Spinal cord (tissue), 10 donors: ENCODE measurements at places on chromosomes 5 and 9. TPM values are rescaled to one million over a fixed set of nuclear protein-coding genes. Genes with fewer than 3 reads are reported as not detected.

The KCNMB1 gene
- 1.6 TPM for polyA plus RNA-seq

The SLC45A2 gene
- 0.46 TPM for polyA plus RNA-seq

The DRD1 gene
- polyA plus RNA-seq: 4.3 TPM

The PRR7 gene
- polyA plus RNA-seq: 31.7 TPM

The ZNF366 gene
- 4.3 TPM for polyA plus RNA-seq

The SMIM33 gene
- polyA plus RNA-seq: not detected

The NTNG2 gene
- 12.5 TPM for polyA plus RNA-seq

The CACNA1B gene
- polyA plus RNA-seq: 20.8 TPM

The LCP2 gene
- 6.0 TPM for polyA plus RNA-seq

The ANKRD20A1 gene
- polyA plus RNA-seq: 5.8 TPM

The FBP2 gene
- polyA plus RNA-seq: 0.14 TPM

The STPG3 gene
- polyA plus RNA-seq: 0.32 TPM

The C9orf43 gene
- 1.0 TPM for polyA plus RNA-seq
